ENCODE measurements at places on chromosomes 7 and 10.

GRCh38 chr7:158539711-158540146 lies 47.9 kb downstream of the PTPRN2 start:
- DNase-seq: no peak

DNA sequence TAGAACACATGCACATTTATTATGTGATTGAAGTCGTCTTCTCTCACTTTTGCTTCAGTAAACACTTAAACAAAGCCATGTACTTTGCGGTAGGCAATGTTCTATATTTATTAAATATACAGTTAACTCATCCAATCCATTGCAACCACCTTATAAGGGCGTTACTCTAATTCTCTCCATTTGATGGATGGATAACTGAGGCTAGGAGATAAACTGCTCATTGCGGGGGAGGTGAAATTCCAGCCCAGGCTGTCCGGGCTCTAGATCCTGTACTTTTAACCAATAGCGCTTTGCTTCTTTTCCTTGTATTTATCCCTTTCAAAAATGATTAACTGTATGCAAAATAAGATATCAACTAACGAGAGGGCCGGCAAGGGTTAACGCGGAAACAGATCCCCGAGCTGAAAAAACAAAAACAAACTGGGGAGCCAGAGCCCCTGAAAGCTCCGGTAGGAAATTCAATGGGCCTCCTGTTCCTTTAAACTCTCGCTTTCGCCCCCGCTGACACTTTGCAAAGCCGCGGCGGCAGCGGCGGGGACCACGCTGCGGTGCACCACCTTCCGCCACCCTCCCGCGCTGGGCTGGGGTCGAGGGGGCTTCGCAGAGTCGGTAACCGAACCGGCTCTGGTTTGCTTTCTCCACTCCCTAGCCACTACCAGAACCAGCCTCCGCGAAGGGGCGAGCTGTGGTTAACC lies 1.0 kb upstream of the PLXDC2 start:
- no peak for DNase-seq

DNA sequence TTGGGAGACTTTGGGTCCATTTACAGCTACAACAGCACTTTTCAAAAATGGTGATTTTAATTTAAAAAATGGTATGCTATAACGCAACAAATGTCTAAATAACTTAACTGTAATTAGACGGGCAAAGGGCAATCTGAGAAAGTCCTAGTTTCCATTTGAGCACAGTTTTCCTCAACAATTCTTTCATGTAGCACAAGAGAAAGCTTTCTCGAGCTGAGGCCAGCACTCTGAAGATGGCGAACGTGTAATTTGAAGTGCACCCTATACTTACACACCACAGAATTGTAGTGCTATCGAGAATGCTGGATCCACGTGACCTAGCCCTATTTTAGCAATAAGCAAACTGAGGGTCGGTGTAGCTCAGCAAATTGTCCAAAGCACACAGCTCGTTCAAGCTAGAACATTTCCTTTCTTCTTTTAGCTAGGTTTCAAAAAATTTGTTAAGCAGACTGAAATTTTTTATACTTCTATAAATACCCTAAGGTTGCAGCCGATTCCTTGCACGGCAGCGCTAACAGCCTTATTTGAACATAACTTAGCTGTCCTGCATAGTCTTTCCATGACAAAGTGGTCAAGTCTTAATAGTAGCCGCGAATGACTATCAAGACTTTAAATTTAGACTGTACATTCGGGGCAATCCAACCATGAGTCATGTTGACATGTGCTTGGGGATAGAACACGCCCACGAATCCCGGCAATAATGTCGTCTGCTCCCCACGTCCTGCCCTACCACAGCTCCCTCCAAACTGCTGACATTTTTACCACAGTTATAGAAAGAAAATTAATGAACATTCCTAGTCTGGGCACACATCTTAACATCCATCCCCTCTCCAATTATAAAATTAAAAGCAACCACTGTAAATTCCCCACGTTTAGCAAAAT lies 10.0 kb downstream of the KLF6 start:
- DNase-seq: no peak

DNA sequence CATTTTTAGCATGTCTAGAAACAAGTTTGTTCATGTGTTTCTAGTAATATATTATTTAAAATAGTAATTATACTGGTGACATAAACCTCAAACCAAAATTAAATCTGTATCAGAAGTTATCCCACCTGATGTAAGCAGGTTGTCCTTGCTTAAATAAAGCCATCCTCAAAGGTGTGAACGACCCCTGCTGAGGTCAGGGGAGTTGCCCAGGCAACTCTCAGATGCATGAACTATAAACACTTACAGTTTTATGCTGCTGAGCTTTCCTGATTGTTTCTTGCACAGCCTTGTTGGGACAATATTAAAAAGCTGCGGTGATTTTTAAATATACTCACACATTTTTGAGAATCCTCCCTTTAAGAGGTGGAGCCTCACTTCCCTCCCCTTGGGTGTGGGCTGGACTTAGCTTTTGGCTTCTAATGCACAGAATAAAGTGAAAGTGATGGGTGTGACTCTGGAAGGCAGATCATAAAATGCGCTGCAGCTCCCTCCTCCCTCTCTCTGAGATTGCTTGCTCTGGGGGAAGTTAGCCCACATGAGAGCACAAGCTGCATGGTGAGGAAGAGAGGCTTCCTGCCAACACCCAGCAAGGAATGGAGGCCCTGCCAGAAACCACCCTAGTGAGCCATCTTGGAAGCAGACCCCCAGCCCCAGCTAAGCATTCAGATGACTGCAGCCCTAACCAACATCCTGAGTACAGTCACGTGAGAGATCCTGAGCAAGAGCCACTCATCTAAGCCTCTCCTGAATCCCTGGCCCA lies 152.7 kb downstream of the SKIDA1 start:
- no peak for DNase-seq

DNA sequence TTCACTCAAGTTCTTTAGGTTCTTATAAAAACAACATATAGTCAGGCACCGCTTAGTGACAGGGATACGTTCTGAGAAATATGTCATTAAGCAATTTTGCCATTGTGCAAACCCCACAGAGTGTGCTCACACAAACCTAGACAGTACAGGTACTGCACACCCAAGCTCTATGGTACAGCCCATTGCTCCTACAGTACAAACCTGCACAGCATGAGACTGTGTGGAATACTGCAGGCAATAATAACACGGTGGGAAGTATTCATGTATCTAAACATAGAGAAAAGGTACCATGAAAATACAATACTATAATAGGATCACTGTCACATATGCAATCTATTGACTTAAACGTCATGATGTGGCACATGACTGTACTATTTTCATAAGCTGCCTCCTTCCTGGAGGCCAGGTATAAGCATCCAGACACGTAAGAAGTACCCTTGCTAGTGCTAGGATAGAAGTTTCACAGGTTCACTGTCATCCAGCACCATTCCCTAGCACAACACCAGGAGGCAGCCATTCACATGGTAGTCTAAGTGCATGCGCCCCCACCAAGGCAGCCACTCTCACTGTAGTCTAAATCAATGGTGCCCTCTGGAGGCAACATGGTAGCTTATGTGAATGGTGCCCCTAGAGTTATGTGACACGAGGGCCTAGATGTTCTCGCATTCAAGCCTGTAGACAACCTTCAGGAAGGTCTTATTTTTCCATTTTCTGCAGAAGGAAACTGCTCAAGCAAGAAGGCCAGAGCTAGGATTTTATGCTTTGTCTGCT lies 98.5 kb downstream of the ARHGAP22 start:
- DNase-seq: no peak

DNA sequence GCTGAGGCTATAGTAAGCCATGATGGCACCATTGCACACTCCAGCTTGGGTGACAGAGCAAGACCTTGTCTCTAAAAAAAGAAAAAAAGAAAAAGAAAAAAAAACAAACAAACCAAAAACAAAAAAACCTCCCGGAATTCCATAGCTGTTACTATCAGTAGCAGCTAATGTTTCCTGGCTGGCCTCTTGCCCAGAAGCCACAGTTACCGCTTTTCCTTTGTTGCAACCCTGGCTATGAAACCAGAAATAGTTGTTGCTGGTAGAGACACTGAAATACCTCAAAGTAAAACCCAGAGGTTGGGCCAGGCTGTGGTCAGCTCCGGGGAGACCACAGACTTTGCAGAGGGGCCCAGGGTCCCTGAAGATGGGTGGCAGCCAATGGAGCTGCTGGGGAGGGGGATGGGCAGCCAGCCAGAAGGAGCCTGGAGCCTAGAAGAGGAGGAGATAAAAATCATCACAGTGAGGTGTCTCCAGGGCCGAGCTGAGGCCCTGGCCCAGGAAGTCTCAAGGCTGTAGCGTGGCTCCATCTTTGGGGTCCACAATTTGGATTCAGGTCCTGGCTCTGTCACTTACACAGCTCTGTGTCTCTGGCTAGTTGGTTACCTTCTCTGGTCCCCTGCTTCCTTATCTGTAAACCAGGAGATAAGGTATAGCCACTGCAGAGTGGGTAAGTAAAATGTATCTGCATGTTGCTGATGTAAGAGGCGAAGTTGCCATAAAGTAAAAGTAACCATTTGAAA lies 3.4 kb upstream of the CHST12 start:
- peak; percentile 76 for DNase-seq

DNA sequence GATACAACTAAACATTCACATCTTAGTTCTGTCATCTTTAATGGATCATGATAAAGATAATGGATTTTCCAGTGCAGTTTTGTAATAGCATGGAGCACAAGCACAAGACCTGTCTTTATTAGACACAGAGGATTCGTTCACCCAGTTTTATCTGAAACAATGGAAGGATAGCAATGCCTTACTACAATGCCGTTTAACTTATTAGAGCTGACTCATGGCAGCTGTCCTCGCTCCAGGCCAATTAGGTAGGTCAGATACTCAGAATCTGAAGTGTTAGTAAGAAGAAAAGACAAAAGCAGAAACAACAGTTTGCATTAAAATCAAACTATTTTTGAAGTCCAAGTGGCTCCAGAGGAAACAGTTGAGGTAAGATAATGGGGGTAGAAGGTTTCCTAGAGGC lies 12.8 kb downstream of the OR13A1 start:
- DNase-seq: no peak

- DNase-seq: no peak
These were observed 57.5 kb downstream of the TASOR2 start for GRCh38 chr10:5742116-5742515.

DNA sequence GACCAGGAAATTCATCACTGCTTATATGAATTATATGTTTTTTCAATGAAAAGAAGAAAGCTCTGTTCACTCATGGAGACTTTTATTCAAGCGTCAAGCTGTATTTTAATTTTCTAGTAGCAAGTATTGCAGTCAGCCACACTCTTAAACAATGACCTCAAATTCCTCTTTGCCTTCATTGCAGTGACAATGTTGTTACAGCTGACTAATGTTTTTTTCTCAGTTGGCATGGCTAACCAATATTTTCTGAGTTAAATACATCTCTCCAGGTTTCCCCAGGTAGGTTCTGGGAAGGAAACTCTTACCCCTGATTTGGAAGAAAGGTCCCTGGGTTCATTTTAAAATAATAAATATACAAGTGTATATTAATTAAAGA lies 241.5 kb downstream of the WDR11 start:
- no peak for DNase-seq

- DNase-seq: no peak
These were observed 454.9 kb downstream of the DNAJB6 start for GRCh38 chr7:157791666-157792065.

DNA sequence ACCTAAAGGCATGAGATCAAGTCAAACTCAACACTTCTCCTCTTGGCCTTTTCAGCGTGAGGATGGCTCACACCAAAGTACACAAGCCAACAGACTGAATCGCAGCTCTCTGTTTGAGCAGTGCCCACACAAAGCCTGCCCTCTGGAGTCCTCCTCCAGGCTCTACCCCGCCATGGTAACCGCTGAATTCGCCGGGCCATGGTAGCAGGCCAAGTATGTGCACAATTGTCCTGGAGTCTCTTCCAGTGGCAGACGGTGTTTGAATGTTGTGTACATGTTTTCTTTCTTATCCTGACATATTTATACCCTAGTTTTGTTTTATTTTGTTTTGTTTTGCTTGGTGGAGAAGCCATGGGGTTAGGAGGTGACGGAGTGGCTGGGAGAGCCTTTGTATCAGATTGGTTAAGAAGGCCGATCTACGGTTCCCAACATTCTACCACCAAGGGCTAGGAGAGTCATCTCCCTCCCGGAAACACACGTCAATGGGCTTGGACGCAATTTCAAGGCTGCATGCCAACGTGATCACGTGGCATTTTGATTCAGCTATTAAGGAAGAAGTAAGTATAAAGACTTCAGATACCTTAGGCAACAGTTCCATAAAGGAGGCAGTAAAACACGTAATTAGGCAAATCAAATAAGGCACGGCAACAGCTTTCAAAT lies 12.1 kb upstream of the SHH start:
- DNase-seq: no peak

GRCh38 chr10:22338931-22339330 lies 6.4 kb upstream of the SPAG6 start:
- DNase-seq: no peak

DNA sequence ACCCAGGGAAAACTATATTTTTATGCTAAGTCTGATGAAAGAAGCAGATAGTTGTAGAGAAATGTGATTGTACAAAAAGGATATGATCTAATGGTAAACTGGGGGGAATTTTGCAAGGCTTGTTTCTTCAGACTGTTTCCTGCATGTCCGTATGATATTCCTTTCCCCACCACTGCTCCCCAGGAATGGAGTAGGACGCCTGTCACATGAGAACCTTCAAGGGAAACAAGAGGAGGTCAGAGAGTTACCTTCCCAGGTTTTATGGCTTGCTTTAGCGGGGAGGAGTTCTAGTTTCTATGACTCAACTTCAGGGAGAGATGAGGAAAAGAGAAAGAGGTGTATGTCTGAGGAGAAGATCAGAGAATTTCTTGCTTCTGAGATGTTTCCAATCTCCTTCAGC lies 16.4 kb upstream of the ITPRID1 start:
- no peak for DNase-seq

DNA sequence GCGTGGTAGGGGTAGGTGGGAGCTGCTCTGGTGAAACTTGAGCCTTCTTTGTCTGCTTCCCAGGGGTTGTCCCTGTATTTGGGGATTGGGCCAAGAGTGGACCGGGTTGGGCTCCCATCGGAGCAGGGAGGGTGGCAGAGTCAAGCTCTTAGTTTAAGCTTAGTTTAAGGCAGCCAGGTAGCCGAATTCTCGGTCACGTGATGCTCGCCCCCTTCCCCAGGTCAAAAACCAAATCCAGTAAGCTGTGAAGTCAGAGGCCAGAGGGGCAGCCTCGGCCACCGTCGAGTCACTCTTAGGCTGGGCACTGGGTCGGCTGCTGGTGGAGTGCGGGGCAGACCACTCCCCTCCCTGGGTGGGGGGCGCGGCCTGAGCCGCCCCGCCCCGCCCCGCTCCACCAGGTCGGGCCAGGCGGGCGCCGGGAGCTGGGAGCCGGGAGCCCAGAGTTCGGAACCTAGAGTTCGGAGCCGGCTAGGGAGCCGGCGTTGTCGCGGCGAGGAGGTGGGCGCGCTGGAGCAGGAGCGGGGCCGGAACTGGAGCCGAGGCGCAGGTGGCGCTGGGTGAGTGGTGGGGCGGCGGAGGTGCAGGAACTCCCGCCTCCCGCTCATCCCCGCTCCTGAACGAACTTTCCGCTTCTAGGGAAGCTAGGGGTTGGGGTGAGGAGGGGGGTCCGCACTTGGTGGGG lies 2.8 kb upstream of the LZTS2 start:
- no peak for DNase-seq

DNA sequence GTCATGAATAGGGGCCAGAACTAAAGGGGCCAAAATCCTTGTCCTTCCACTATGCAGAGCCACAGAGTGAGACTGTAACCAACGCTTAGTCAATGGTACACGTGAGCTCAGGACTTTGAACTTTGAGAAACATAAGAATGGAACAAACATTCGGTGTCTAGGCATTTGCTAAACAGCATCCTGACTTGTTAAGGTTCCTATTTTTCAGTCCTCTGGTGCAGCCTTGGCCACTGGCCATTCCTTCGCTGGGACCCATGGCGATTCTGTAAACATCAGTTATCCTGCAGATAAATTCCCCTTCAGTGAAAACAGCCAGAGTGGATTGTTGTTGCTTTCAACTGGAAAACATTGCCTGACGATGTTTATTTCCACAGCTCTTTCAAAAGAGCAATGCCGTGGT lies 266.8 kb downstream of the SORCS1 start:
- no peak for DNase-seq

Data from right renal pelvis (tissue), 4 donors.